Activated T-cell treated with anti-CD3 and anti-CD28 coated beads, Interleukin-2, amount 50 U/mL, for 4 hours (primary cell): ENCODE measurements at places on chromosomes 2 and 18. TPM values are rescaled to one million over a fixed set of nuclear protein-coding genes. Genes with fewer than 3 reads are reported as not detected.

Gene PROKR1
- total RNA-seq: not detected

Gene PCARE
- not detected for total RNA-seq

Gene TMEM169
- 0.53 TPM for total RNA-seq

Gene FEV
- total RNA-seq: not detected

Gene KIF1A
- total RNA-seq: 4.5 TPM

Gene MARCHF4
- total RNA-seq: not detected

Gene KLF7
- total RNA-seq: 13.4 TPM

Gene WNT10A
- 2.3 TPM for total RNA-seq

Gene TUBA4B
- not detected for total RNA-seq
